ENCODE measurements at places on chromosomes 1 and 21.

- no peak for DNase-seq
These were observed 34.4 kb upstream of the LRRC7 start for GRCh38 chr1:69533343-69533742.

DNA sequence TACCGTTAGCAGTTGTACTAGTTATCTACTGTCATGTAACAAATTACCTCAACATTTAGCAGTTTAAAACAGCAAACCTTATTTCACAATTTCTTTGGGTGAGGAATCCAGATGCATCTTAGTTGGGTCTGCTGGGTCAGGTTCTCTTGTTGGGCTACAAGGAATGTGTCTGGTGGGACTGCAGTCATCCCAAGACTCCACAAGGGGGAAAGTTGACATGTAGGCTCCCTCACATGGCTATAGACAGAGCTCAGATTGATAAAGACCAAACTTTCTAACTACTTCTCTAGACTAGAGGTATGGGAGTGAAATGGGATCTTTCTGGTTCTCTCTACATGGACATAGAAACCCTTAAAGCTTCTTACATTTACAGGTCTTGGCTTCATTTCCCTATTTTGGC is 160.9 kb downstream of the UCK2 start:
- no peak for DNase-seq

DNA sequence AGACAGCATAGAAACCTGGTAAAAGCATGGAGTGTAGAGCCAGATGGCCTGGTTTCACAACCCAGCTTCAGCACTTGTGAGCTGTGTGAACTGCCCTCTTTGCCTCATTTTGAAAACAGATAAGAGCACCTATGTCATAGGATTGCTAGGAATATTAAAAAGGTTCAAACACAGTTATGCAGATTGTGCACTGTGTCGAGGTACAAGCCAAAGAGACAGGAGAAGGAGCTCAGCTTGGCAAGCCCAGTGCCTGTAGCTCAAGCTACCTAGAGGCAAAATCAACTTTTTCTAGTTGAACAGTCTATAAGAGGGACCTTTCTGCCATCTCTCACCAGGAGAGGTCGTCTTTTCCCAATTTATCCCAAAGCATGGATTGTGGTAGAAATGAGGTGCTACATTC is 5.0 kb downstream of the CHODL start:
- DNase-seq: no peak

DNA sequence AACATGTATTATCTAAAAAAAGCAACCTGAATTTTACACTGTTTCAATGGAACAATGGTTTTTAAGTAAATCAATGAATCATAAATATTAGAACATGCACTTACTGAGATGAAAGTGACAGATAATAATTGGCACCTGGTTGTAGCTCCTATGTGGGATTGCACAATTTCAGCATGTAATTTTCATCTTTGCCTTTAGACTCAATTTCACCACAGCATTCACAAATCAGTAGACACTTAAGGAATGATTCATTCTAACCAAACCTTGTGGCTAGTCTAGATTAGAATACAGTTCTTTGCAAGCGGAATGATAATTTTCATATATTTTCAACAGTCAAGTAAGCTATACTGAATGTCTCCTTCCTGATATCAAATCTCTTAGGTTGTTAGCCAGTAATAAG is 853.4 kb downstream of the KCNT2 start:
- DNase-seq: no peak

GRCh38 chr1:25926731-25927496 is 20.7 kb upstream of the STMN1 start:
- DNase-seq: no peak

- no peak for DNase-seq
These were observed 17.3 kb downstream of the CA6 start for GRCh38 chr1:8962812-8963530.

GRCh38 chr1:51922040-51922439 is 43.5 kb upstream of the NRDC start:
- DNase-seq: no peak

DNA sequence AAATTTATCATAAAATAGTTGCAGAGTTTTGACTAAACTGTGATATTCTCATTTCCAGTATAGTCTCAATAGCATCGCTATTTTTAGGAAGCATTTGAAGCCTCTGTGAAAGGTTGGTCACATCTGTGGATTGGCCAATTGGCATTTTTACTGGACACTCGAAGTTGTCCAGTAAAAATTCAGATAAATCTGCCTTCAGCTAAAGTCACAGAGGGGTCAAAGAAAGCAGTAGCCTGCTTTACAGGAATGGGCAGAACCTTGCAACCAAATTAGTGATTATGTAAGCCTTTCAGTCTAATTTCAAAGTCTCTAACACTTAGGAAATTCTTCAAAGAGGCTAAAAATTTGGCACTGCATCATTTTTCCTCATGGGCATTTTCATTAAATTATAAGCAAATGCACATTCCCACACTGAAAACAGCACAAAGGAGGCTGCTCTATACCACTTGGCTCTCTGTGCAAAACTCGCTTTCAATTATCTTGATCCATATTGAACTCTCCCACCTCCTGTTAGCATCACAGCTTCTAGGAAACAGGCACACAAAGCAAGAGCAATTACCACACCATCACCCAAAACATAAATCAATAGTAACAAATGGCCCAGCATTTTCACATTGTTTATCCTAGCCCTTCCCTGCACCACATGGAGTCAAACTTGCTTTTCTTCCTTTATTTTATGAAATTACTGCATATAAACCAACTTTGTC is 318.5 kb upstream of the DUSP10 start:
- no peak for DNase-seq

DNA sequence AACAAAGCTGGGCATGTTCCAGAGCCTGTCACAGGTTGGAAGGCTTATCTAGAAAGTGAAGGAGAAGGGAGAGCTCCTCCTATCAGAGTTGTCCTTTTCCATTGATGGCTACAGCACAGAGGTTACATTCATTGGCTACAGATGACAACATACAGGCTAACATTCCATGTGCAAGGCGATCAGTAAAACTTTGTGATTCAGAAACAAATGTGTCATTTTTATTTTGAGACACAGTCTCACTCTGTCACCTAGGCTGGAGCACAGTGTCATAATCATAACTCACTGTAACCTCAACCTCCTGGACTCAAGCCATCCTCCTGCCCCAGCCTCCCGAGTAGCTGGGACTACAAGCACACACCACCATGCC is 32.6 kb downstream of the TRIM67 start:
- no peak for DNase-seq

DNA sequence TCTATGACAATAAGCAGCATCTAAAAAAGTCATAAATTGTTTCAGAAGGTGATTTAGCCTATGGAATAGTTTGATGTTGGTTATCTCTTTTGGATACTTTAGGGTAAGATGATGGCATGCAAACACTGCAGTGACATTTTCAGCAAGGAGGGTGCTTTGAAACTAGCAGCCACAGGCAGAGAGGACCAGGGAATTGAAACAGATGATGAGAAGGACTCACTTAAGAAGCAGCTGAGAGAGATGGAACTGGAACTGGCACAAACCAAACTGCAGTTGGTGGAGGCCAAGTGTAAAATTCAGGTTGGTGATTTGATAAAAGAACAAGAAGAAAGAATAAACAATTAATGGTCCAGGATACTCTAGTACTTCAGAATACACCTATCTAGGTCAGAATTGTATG is 11.2 kb upstream of the CACYBP start:
- DNase-seq: no peak

- no peak for DNase-seq
These were observed 114.3 kb downstream of the SLC35F3 start for GRCh38 chr1:234018816-234019215.

All from stimulated activated CD8-positive, alpha-beta memory T cell treated with anti-CD3 and anti-CD28 coated beads, Interleukin-4, amount 100 ng/mL, for 4 hours (primary cell).